AG20443 (cell line): ENCODE measurements at places on chromosomes 7 and 10.

DNA sequence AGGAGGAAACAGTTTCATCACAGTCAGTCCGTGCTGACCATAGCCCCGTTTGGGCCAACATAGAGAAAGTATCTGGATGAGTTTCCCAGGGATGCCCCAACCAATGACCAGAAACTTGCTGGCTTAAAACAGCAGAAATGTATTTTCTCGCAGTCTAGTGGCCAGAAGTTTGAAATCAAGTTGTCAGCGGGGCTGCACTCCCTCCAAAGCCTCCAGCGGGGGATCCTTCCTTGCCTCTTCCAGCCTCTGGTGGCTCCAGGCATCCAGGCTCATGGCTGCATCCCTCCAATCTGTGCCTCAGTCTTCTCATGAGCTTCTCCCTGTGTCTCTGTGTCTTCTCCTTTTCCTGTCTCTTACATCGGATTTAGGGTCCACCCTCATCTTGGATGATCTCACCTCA is 89.6 kb upstream of the CTBP2 start:
- DNase-seq = no peak

GRCh38 chr7:157627646-157628045 is 290.8 kb downstream of the DNAJB6 start:
- DNase-seq = no peak

- DNase-seq = peak; percentile 10
Measured at GRCh38 chr7:85074992-85075391, 111.9 kb downstream of the SEMA3D start.

DNA sequence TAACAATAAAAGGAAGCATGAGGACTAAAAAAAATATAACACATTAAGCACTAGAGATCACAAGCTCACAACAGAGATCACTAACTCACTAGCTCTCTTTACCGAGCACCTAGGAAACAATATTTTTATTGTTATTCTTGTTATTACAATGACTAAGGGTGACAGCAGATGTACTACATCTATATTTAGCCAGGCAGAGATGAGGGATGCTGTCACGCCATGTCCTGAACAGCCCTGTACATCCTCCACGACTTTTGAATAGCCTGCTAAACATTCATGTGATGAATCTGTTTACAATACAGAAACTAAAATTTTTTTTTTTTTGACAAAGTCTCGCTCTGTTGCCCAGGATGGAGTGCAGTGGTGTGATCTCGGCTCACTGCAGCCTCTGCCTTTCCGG is 22.7 kb downstream of the FAM133B start:
- no peak for DNase-seq

GRCh38 chr7:114937446-114937845 is 15.6 kb downstream of the MDFIC start:
- no peak for DNase-seq
